ENCODE measurements at places on chromosomes 7 and 10.

- DNase-seq, result no peak
These were observed 16.1 kb upstream of the ABCC2 start for GRCh38 chr10:99766302-99766681.

DNA sequence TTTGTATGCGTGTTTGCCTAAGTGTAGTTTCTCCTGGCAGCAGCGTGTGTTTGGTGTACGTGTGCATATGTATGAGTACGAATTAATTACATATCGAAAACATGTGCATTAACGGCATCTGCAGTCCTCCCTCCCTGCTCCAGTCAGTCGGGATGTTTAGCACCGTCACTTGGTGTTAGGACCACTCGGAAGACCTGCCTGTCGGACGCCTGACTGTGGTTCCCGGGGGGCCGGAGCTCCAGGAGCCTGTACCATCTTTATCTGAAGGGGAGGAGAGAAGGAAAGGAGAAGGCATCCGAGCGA is 1.1 kb upstream of the CNTNAP2 start:
- DNase-seq, result no peak

DNA sequence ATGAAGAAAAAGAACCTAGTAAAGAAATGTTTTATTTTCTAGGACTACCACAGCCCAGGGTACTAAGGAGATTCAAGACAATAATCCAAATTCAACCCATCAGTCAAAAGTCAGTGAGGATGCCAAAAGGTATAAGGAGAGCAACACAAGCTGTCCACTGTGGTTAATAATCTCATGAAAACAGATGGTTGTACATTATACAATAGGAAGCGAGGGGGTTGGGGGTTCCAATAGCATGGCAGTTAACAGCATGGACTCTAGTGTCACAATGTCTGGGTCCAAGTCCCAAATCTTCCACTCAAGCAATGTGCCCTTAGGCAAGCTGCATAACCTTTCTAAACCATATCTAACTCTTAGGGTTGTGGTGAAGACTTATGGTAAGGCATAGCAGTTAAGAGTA is 35.1 kb downstream of the BRAF start:
- no peak for DNase-seq

GRCh38 chr7:135728136-135728669 is at the start of gene SLC13A4:
Gene SLC13A4, minus strand, starts transcription at chr7:135728186. Its CDS starts 690 bp downstream, at chr7:135727496.
- no peak for DNase-seq

DNA sequence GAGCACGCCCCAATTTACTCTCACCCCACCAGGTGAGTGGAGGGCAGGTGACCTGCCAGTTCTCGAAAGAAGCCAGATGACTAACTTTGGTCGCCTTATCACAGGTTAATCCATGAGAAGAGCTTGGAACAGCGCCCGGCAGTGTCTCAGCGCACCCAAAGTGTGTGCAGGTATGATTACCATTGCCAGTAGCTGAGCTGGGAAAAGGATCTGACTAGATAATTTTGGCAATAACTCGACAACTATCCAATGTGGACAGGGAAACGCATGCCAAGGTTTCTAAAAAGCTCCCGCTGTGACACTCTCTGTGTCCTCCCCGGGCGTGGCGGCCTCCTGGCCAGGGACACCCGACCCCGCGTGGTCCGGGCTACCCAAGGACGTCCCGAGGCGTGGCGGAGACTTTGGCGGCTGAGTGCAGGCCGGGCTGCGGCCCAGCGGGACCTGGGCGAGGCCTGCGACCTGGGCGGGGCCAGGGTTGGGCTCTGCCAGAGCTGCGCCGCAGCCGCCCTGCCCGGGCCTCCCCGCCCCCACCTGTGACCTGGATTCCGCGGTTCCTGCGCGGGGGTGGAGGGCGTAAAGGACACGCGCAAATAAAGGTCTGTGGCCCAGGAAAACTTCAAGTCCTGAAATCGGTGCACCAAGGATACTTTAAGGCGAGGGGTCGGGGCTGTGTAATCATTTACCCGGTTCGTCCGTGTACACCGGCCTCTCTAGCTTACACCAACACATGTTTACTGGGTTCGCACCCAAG is 13.7 kb upstream of the WAPL start:
- DNase-seq, result no peak

DNA sequence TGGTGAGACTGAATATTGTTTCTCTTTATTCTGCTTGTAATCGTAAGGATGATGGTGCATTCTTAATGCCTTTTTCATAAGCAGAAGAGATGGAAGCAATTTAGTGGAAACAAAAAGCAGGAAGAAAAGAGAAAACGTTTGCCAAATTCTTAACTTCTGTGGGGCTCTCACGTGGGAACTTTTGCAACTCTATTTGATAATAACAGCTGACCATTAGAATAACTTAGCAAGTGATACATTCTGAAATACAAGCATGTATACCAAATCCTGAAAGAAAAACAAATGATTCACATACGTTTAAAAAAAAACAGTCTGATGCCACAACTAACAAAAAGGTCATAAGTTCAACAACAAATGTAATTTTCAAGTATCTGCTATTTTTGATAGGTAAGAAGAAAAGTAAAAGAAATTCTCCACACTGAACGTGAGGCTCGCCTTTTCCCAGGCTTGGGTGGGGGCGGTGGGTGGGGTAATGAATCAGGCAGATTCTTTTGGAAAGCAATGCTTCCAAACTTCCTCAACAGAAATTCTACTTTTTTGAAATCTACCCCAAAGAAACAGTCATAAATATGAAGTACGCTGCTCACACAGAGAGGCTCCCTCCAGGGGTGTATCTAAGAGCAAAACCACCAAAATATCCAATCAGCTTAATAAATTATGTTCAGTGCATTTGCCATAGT is 446.2 kb upstream of the MGMT start:
- DNase-seq, result no peak

DNA sequence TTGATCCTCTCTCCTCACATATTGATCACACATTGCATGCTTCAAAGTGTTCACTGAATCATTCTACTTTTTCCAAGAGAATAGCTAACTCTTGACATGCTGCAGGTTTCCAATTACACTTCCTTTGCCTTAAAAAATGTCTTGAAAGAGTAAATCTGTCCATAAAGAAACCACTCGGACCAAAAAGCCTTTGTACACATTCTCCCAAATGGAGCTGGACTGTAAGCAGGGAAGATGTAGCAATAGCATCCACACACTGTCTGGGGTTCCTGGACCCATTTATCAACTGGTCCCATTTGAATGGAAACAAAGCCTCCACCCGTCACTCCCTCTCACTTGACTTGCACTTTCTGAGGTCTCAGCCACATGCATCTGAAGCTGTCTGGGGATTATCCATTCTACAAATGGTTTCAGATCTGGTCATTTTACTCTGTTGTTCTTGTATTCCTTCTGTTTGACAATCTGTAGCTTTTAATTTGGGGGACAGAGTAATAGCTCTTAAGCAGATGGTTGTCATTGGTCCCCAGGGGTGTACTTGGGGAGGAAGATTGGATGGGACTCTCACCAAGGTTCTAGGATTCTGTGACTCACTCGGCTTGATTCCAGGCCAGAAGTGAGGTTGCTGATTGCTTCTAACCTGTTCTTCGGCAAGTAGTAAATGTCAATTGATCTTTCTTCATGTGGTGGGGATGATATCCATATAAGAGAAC is 203.5 kb downstream of the HIBADH start:
- DNase-seq, result no peak

DNA sequence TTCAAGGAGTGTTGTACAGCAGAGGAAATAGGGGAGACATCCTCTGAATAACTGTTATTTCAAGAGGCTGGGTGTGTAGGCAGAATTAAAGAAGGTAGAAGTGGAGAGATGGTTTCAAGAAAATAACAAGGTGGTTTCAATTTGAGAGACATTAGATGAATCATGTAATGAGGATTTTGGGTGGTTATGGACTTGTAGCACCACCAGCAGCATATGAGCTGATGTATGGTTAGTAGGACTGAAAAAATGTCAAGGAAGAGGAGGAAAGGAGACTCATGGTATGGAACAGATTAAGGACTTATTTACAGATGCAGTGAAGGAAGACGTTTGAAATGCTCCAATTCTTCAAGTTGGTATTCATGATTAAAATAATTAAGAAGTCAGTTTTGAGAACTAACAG is 166.2 kb downstream of the EXOC4 start:
- DNase-seq, result no peak

DNA sequence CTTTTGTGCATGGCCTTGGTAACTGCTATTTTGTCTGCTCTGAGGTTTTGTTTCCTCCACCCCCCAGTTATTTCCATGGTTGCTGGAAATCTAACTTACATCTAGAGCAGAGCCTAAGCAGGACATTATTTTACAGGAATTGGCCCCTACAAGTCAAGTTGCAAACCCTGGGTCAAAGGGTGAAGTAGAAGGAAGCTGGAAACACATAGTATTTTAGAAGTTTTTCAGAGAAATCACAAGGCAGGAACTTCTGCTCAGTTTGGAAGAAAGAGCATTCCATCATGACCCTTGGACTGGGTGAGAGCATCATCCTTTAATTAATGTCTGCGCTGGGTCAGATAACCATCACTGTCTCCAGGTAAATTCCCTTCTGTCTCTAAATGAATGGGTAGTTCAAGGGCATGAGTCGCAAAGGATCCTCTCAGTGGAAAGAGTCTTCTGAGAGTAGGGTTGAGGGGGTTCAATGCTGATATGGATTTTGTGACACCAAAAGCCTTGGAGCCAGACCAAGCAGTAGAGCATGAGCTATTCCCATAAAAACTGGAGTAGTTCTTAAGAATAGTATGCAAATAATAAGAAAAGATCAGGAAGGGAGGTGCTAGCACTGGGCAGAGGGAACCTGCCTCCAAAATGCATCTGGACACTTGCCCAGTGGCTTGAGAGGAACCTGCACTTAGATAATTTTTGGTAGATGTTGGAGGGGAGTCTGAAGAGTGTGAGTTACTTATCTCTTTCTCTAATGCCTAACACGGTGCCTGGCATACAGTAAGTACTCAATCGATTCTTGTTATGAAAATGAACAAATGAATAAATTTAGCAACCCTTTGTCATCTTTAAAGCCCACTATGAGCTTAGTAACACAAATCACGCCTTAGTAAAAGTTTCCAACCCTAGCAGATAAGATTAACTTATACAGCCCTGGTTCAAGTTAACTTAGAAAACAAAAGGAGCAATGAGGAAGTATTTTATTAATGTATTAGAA is 160.6 kb upstream of the ADO start:
- no peak for DNase-seq

DNA sequence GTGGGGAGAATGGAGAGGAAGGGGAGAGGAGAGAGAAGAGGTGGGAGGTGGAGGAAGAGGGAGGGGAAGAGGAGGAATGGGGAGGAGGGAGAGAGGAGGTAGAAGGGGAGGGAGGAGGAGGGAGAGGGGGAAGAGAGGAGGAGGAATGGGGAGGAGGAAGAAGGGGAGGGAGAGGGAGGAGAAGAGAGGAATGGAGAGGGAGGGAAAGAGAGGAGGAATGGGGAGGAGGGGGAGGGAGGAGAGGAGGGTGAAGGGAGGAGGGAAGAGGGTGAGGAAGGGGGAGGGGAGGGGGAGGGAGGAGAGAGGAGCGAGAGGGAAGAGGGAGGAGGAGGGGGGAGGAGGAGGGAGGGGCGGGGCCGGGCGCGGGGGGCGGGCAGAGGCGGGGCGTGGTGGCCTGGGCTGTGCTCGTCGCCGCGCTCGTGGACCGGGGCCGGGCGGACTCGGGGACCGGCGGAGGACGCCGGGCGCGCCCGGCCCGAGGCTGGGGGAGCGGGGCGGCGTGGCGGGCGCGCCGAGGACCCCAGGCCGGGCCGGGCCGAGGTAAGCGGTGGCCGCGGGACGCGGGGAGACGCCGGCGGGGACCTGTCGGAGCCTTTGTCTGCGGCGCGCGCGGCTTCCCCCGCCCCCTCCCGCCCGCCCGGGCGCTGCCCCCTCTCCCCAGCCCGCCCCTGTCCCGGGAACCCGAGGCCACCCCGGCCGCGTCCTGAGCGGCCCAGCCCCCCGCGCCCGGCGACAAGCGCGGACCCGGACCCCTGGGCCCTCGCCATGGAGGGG is at the start of gene SLC29A4:
Gene SLC29A4 (plus strand): TSS at position 401 of the 774 bp plus-strand sequence. CDS start 4,874 bp downstream, outside the sequence.
- no peak for DNase-seq

GRCh38 chr7:137923380-137923779 is 76.6 kb upstream of the DGKI start:
- no peak for DNase-seq

GRCh38 chr7:70134029-70134770 is 535.9 kb downstream of the AUTS2 start:
- no peak for DNase-seq

- no peak for DNase-seq
These were observed 200.8 kb downstream of the CACNB2 start for GRCh38 chr10:18341055-18341454.

DNA sequence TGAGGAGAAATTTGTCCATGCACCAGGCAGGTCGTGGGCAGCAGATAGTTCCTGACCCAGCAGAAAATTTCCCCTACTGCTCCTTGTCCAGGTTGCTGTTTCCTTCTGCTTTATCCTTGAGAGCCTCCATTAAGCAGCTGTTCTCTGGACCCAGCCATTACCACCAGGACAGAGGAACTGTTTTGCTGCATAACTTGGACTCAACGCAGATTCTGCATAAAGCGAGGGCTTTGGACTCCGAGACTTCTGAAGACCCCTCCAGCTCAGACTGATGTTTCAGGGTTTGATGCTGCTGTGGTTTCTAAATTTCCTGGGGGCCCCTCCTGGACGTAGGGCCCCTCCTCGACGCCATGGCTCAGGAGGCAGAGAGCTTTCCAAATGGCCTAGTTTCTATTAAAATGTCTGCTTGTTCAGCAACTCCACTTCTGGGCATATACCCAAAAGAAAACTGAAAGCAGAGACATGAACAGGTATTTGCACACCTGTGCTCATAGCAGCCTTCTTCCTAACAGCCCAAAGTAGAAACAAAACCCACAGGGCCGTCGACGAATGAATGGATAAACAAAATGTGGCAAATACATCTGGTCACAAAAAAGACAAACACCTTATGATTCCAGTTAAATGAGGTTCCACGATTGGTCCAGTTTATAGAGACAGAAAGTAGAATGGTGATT is 28.3 kb upstream of the LMTK2 start:
- no peak for DNase-seq

DNA sequence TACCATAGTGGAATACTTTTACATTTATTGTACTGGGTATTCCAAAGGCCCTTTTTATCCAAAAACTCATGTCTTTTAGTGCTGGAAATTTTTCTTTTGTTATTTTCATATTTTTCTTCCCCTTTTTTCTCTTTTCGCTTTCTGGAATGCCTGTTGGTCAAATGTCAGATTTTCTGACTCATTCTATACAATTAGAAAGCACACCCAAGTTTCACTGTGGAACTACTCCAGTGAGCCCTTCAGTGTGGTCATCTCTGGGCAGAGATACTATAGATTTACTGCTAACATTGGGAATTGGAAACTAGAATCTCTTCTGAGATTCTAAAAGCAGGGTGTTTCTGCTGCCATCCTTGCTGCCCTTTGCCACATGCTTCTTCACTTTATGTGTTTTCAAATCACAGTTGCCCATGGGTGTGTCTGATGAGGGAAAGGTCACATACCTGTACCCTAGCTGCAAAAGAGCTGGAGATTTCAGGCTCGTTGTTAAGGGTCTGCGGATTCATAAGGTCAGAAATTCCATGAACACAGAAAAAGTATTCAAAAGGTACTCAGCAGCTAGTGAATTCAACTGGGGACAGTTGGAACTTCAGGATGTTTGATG is 5.6 kb upstream of the WASL start:
- DNase-seq, result no peak

DNA sequence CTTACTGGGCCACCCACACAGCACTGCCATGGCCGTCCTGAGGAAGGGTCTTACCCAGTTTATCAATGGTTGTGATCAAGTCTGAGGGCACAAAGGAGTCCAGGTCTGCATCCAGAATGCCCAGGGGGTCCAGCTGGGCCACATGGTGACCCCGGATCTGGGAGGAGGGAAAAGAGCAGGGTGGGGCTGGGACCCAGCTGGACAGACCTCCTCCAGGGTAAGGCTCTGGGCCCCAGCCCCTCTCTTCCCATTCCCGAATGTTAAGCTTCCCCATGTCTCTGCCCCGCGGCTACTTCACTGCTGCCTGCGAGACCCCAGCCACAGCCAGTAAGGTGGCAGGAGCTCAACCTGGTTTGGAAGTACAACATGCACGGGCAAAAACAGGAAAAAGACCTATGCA is 9.5 kb downstream of the OGDHL start:
- no peak for DNase-seq

All from activated CD8-positive, alpha-beta memory T cell treated with anti-CD3 and anti-CD28 coated beads for 1 hour (primary cell).